ENCODE measurements at places on chromosomes 4 and X.

DNA sequence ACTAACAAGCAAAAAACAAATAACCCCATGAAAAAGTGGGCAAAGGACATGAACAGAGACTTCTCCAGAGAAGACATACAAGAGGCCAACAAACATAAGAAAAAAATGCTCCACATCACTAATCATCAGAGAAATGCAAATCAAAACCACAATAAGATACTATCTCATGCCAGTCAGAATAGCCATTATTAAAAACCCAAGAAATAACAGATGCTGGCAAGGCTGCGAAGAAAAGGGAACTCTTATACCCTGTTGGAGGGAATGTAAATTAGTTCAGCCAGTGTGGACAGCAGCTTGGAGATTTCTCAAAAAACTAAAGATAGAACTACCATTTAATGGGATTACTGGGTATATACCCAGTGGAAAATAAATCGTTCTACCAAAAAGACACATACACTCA lies 79.6 kb downstream of the MAPK10 start:
- no peak for DNase-seq

- no peak for DNase-seq
These were observed 35.2 kb upstream of the PHEX start for GRCh38 chrX:21996872-21997455.

- DNase-seq, result no peak
These were observed 14.7 kb downstream of the TMEM271 start for GRCh38 chr4:561426-561825.

DNA sequence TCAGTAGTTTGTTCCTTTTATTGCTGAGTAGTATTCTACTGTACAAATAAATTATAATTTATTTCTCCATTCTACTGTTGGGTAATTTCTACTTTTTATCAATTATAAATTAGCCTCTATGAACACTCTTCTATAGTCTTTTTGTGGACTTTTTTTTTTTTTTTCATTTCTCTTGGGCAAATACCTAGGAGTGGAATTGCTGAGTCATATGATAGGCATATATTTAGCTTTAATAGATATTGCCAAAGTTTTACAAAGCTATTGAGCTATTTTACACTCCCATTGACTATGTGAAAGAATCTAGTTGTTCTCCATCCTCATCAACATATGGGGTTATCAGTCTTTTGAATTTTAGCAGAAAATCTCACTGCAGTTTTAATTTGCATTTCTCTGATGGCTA lies 12.6 kb downstream of the NYX start:
- DNase-seq, result no peak

- no peak for DNase-seq
These were observed 9.9 kb upstream of the PITX2 start for GRCh38 chr4:110632506-110633357.

DNA sequence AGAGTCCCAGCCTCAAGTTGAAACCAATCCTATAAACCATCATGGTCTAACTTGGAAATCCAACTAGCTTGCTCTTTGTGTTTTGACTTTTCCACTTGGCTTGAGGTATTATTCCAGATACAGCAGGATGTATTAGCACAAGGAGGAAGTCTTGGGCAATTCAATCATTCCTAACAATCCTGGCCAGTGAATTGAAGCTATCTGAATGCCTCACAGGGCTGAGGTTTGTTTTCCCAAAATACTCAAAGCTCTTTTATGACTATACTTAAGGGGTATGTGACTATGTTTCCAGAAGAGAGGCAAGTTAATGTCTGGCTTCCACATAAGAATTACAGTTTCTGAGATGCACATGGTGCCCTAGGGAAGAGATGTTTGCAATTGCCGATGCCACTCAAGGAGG lies 66.8 kb upstream of the SH3RF1 start:
- no peak for DNase-seq

- DNase-seq, result no peak
These were observed 125.7 kb upstream of the NDST3 start for GRCh38 chr4:117908306-117909207.

- no peak for DNase-seq
These were observed 414.6 kb upstream of the HS3ST1 start for GRCh38 chr4:11843340-11843739.

All from activated CD4-positive, CD25-positive, alpha-beta regulatory T cell treated with anti-CD3 and anti-CD28 coated beads, Interleukin-2, amount 50 U/mL, for 16 hours (primary cell).